ENCODE measurements at places on chromosomes 2 and 18.

DNA sequence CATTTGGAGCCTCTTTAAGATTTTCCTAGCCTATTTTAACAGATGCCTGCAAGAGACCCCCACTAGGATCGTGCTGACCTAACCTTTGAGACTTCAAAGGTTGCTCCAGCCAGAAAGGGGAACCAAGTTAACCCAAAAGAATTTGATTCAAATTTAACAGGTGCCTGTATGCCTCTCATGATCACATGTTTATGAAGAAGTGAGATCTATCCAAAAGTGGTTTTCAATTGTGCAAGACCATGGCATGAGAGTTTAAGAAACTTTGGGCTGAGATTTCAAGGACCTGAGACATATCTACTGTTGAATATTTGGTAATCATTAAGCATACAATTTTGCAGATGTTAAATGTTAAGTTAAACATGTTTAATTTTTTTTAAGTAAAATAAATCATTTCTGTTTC lies 1.3 kb upstream of the RSAD2 start:
- DNase-seq = no peak
- H3K27ac ChIP-seq = no peak overlapping the region
- peaks cover 5% of the 10 kb centered on the region for H3K4me1 ChIP-seq
- no peak overlapping the region for H3K4me3 ChIP-seq
- H3K27me3 ChIP-seq = no peaks in the 10 kb centered on the region

GRCh38 chr2:70145851-70146739 lies 44.7 kb downstream of the C2orf42 start:
- H3K4me3 ChIP-seq = no peak overlapping the region
- no peak for DNase-seq
- no peaks in the 10 kb centered on the region for H3K27me3 ChIP-seq

DNA sequence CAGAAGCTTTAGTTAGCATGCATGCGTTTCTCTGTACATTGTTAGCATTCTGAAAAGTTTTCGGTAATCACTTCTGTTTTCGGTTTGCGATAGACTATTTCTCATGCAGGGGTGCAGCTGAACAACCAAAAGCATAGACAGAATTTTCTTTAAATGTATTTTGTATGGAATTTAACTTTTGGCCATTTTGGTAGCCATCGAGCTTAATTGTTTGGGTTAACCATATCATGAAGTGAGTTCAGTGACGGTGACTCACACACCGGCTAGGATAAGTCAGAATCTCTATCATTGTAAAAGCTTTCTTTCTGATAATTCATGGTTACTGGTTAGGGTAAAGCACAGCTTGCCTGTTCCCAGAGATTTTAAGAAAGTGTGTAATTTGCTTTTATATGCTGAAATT lies 107.2 kb downstream of the CD226 start:
- no peaks in the 10 kb centered on the region for H3K27me3 ChIP-seq
- H3K27ac ChIP-seq = no peak overlapping the region
- no peak for DNase-seq
- no peaks in the 10 kb centered on the region for H3K4me1 ChIP-seq

GRCh38 chr2:46352621-46353020 lies 55.4 kb downstream of the EPAS1 start:
- peaks cover 13% of the 10 kb centered on the region for H3K36me3 ChIP-seq
- H3K4me1 ChIP-seq = no peaks in the 10 kb centered on the region
- no peak overlapping the region for H3K4me3 ChIP-seq
- no peaks in the 10 kb centered on the region for H3K27me3 ChIP-seq
- no peak for DNase-seq

DNA sequence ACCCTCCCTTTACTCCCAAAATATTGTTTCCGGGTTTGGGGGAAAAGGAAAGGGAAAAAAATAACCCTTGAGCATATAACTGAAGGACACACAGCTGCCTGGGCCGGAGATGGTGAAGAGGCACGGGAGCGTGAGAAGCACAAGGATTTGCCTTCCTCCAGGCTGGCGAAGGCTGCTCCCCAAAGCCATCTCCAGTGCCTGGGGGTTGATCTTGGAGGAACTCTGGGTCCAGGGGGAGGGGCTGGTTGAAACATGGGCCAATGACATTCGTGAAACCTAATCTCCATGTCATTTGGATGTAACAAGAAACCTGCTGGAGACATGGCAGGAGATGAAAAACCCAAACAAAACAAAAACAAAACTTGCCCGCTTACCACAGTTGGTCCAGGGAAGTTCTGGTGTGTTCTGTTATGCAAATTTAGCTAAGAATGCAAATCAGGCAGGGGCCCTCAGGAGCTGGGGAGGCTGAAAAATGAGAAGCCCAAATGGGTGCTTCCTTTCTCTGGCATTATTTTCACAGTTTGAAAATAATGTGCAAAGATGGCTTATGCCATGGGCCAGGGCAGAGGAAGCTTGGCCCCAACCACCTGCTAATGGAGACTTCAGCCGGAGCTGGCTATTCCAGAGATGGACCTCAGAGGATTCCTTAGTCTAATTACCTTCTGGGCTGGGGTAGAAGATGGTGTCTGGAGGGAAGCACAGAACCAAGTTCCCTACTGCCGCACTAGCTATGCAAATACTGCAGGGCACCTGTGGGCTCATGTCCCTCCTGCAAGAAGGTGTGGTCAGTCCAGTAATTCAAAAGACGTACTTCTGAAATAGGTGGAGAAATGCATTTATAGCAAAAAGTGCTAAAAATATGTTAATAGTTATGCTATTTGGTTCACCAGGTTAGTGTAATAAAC lies 180.9 kb downstream of the BCL2 start:
- no peak overlapping the region for H3K4me3 ChIP-seq
- H3K27ac ChIP-seq = no peak overlapping the region
- DNase-seq = no peak
- H3K4me1 ChIP-seq = no peaks in the 10 kb centered on the region
- H3K27me3 ChIP-seq = peaks cover 3% of the 10 kb centered on the region

DNA sequence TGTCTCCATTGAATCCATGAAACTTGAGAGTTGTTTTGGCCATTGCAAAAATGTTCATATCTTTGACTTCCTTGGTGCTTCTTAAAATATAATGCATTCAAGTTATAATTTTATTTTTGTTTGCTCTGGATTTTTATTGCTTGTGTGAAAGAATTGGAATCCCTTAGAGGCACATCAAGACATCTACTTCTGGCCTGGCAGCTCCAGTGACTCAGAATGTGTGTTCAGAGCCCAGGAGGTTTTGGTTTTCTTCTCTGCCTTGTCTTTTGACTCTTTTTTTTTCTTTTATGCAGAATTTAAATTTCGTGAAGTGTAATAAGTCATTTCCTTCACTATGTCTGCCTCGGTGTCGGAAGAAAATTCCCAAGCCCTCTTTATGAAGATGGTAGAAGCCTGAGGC lies 180.2 kb downstream of the LTBP1 start:
- H3K27ac ChIP-seq = peak overlapping the region; percentile 87
- H3K27me3 ChIP-seq = no peaks in the 10 kb centered on the region
- peak; percentile 82 for DNase-seq
- no peaks in the 10 kb centered on the region for H3K36me3 ChIP-seq
- H3K4me1 ChIP-seq = peaks cover 52% of the 10 kb centered on the region

DNA sequence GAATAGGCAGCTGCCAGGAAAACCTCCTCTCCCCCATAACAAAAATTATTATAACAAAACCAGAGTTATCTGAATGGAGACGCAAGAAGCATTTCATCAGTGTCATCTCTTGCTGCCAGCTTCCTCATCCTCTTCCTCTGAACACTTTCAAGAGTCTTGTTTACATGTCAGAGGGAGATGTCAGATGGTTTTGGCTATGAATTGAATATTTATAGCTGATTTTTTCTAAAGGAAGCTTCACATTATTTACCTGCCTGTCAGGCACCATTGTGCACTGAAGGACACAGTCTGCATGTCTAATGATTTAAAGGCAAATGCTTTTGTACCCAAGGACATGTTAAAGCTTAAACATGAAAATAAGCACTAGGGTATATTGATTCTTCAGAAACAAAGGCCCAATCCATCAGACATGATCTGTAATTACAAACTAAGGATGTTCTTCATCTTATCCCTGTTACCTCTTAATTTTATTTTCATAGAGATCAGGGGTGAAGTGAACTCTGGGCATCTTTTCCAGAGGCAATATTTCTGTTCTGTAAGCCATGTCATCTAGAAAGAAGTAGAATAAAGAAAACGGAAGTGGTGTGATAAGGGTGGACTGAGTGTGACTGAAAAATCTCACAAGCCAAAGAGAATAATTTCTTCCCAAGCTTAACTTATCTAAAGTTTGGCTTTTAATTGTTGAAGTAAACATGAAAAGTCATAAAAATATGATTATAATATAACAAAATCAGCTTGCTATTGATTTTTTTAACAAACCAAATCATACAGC lies 168.7 kb downstream of the ANKRD44 start:
- H3K4me1 ChIP-seq = peaks cover 31% of the 10 kb centered on the region
- no peak overlapping the region for H3K4me3 ChIP-seq
- H3K27ac ChIP-seq = no peak overlapping the region
- H3K27me3 ChIP-seq = no peaks in the 10 kb centered on the region

GRCh38 chr2:158965641-158966040 lies 2.8 kb upstream of the TANC1 start:
- no peaks in the 10 kb centered on the region for H3K27me3 ChIP-seq
- DNase-seq = no peak
- H3K27ac ChIP-seq = no peak overlapping the region
- H3K36me3 ChIP-seq = no peaks in the 10 kb centered on the region
- H3K4me3 ChIP-seq = no peak overlapping the region
- peaks cover 10% of the 10 kb centered on the region for H3K4me1 ChIP-seq

DNA sequence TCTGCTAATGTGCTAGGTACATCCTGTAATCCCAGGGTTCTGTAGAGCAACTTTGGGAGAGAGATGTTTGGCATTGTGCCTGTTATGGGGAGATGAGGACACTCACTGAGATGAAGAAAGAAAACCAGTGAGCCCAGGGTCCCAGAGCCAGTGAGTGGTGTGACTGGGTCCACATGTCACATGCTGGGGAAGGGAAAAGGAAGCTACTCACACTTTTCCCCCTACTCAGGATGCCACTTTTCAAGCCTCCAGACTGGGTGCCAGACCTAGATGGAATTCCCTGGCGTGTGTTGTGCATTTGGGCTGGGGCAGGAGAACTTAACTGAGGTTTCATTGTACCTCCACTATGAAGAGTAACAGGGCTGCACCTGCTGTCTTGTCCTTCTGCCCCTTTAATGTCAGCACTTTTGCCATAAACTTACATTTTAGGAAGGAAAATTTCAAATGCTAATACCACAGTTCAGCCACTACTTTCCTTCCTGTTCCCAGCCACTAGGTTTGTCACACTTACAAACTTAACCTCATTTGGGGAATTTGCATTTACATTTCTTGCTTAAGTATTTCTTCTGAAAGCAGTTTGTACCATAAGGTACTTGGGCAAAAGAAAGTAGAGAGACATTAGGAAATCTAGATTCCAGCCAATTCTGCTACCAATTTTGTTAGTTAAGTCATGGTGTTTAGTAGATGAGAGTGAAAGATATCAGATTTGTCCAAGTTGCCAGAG lies 10.2 kb downstream of the INSIG2 start:
- peaks cover 14% of the 10 kb centered on the region for H3K4me1 ChIP-seq
- no peaks in the 10 kb centered on the region for H3K27me3 ChIP-seq
- no peak for DNase-seq
- peak overlapping the region; percentile 13 for H3K27ac ChIP-seq

- H3K4me1 ChIP-seq = peaks cover 7% of the 10 kb centered on the region
- no peaks in the 10 kb centered on the region for H3K27me3 ChIP-seq
- no peak overlapping the region for H3K4me3 ChIP-seq
Measured at GRCh38 chr2:12539776-12540562, 176.8 kb upstream of the TRIB2 start.

DNA sequence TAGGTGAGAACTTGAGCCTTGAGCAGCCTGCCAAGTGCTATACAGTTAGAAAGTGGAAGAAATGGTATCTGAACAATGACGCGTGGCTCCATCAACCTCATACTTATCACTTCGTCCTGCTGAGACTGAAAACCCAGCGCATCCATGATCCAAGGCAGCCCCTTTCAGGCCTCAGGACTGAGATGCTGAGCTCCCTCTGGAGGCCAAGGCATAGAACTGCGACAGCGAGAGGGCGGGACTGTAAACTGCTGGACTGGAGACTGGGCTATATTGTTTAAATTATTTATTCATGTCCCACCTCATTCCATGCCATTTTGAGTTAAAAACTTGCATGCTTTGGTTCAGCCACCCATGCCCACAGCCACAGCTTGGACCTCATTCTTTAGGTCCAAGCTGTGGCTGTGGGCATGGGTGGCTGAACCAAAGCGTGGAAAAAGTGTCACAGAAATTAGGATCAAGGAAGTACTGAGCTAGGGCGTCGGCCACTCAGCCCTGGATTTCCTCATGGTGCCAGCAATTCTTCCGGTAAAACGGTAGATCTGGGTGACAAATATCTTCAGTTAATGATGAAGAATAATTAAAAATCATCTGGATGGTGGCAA lies 195.5 kb downstream of the L3MBTL4 start:
- H3K4me3 ChIP-seq = no peak overlapping the region
- no peaks in the 10 kb centered on the region for H3K4me1 ChIP-seq
- H3K27me3 ChIP-seq = no peaks in the 10 kb centered on the region
- no peaks in the 10 kb centered on the region for H3K36me3 ChIP-seq

DNA sequence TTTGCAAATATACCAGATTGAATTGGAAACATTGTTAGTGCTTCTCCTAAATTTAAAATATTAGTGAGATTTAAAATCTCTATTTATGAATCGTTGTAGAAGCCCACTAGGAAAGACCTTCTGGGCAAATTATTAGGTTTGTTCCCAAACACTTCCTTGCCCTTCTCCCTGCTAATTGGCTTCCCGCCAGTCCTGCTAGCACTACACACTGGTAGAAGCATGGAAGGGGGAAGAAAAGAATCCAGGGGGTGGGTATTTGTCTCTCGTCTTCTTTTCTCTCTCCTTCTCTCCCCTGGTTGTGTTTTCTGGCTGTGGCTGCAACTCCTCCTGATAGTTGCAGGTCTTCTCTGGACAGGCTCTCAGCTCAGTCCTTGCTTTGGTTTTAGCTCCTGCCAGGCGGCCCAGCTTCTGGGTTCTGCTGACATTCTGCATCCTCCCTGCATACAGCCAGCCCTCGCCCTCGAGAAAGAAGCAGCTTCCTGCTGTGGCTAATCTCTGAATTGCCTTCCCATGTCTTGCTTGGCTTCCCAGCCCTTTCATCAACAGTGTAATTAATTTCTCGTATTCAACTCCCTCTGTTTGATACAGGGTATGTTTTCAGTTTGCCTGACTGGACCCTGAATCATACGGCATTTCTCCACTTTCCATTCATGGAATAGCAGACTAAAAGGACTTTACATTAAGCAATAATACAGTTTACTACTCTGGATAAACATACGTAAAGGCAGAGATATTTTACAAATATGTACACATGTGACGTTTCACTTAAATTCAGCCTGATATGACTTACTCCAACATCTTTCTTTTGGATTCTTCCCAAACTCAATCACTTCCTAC lies 6.9 kb upstream of the PARD3B start:
- H3K27me3 ChIP-seq = no peaks in the 10 kb centered on the region
- peaks cover 22% of the 10 kb centered on the region for H3K4me1 ChIP-seq
- H3K4me3 ChIP-seq = no peak overlapping the region
- H3K27ac ChIP-seq = no peak overlapping the region

Data from PC-3 (cell line).